ENCODE measurements at places on chromosomes 12 and 14.

- DNase-seq: no peak
Observed at GRCh38 chr12:8823565-8824300, 1.3 kb downstream of the A2ML1 start.

DNA sequence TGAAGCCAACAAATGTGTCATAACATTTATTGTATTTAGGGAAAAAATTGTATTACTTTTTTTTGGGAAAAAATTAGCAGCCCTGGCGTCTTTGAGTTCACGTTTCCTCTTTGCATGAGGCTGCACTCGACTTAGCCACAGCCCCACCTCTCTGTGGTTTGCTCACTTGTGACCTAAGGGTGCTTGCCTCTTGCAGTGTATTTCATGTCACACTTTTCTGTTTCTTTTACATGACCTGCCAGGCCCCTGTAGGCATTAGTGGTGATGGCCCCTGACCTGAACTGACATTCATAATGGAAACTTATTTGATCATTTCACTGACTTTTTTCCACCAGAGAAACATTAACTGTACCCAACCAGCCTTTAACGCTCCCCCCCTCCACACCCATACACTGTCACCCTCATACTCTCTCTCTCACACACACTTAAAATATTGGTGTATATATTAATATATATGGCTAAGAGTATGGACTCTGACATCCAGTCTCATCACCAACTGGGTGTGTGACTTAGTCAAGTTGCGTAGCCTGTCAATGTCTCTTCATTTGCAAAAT is 122.9 kb downstream of the PRKCH start:
- peak; percentile 38 for DNase-seq

DNA sequence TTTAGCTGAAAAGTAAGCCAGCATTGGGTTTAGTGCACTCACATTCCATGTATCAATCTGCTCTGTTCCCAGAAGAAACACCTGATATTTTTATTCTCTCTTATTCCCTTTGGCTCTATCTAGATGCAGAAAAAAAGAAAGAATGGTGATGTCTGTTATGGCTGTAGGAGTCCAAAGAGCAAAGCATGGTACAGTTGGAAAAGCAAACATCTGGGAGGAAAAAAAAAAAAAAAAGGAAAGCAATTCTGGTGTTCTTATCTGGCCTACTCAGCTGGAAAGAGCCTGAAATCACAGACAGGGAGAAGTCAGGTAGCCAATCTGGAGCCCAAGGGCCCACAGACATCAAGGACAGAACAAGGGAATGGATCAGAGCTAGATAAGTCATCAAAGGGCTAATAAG is 293.9 kb downstream of the DUSP6 start:
- DNase-seq: no peak

DNA sequence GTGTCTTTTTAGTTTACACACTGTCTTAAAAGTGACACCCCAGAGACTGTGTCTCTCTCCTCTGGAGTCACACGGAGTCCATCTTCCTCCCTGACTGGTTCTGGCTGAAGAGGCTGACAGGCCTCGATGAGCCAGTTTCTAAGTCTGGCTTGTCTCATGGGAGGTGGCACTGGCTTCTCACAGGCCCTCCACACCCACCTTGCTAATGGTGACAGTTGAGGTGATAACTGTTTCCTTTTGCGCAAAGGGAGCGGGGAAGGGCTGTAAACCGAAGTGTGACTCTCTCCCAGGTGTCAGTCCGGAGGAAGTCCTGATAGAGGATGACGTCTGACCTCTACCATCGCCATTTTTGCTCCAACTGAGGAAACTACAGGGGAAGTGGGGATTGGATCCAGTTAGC is 30.2 kb downstream of the KCTD10 start:
- no peak for DNase-seq

Measured in T-helper 17 cell (primary cell).